Adipocyte (in vitro differentiated cells): ENCODE measurements at places on chromosomes 3 and 15.

- DNase-seq, result no peak
Measured at GRCh38 chr3:66483006-66483405, 17.8 kb downstream of the LRIG1 start.

- no peak for DNase-seq
Measured at GRCh38 chr3:167615030-167615429, 38.7 kb downstream of the WDR49 start.

DNA sequence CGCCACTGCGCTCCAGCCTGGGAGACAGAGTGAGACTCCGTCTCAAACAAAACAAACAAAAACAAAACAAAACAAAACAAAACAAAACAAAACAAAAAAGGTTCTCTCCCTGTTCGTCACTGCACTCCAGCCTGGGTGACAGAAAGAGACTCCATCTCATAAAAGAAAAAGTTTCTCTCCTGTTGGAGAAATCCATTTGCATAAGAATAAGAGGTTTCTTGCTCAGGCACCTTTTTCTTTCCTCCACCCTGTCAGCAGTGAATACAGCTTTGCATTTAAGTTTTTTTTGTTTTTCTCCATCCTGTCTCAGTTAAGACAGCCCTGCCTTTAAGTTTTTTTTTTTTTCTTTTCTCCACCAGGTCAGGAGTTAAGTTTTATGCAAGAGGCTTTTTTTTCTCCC is 109.5 kb downstream of the DPH6 start:
- no peak for DNase-seq

DNA sequence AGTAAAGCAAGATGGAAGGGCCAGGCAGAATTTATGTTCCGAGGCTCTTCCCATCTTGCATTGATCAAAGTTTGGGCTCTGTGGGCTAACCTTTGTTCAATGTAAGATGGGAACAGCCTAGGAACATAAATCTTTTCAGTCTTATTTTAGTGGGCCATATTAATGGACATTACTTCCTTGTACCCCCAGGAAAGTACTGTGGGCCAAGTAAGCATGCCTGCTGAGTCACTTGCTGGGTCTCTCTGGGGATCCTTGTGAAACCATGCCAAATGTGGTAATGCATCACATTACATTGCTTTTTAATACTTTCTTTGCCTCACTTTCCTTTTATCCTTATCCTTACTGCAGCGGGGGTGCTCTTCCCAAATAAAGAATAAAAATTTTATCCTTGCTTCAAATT is 349.5 kb upstream of the POU1F1 start:
- DNase-seq, result no peak

GRCh38 chr3:126349071-126349470 is 8.1 kb downstream of the KLF15 start:
- no peak for DNase-seq

GRCh38 chr3:141426404-141427034 is 58.2 kb downstream of the ZBTB38 start:
- peak; percentile 64 for DNase-seq

DNA sequence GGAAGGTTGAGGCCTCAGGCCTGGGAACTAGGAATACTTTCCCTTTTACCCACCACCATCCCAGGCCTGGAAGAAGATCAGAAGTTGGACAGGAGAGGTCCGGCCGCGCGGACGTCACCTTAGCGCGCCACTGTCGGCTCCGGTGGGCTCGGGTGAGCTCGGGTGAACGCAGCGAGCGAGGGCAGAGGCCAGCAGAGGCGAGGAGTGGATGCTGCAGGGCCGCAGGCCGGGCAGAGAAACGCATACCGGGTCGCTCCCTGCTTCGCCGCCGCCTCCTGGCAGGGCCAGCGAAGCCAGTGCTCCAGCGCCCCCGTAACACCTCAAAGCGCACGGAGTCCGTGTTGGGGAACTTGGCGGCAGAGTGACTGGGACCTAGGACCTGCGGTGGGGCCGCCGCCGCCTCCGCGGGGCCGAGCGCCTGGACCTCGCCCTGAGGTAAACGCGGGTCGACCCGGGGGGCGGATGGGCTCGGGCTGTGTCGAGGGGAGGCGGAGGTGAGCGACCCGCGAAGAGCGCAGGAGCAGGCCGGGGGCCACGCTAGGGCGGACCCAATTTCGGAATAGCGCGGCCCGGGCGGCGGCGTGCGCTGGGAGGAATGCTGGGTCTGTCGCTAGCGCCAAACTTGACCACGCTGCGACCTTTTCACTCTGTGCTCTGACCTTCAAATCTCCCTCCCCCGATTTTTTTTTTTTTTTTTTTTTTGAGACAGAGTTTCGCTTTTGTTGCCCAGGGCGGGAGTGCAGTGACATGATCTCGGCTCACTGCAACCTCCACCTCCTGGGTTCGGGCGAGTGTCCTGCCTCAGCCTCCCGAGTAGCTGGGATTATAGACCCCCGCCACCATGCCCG is 1.6 kb downstream of the CYP11A1 start:
- peak; percentile 67 for DNase-seq

DNA sequence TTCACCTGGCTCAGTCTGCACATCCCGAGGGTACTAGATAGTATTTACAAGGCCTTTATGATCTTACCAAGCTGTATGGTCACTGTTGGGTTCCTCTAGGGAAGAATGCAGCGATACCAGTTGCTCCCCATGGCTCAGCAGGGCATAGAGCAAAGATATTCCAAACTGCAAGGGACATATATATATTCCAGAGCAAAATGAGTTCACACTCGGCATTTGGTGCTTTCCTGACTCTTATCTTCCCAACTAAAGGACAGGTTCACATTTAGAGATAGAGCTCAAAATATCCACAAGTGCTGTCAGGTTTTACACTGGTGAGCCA is 3.5 kb upstream of the SPG11 start:
- no peak for DNase-seq

DNA sequence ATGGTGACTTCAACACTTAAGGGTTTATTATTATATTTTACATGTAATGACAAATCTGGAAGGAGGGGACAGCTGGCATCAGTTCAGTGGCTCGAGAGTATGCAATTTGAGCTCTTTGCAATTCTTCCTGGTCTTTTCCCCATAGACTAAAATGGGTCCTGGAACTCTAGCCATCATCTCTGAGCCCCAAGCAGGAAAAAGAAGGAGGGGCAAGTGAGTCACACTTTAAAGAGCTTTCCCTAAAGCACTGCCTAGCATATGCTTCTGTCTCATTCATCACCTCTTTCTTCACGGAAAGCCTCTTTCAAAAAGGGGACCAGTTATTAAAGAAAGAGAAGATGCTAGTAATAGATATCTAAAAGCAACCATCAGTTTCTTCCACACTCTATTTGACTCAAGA is 466.3 kb downstream of the ZIC1 start:
- DNase-seq, result no peak

- no peak for DNase-seq
Measured at GRCh38 chr3:72032441-72033135, 247.6 kb upstream of the PROK2 start.

DNA sequence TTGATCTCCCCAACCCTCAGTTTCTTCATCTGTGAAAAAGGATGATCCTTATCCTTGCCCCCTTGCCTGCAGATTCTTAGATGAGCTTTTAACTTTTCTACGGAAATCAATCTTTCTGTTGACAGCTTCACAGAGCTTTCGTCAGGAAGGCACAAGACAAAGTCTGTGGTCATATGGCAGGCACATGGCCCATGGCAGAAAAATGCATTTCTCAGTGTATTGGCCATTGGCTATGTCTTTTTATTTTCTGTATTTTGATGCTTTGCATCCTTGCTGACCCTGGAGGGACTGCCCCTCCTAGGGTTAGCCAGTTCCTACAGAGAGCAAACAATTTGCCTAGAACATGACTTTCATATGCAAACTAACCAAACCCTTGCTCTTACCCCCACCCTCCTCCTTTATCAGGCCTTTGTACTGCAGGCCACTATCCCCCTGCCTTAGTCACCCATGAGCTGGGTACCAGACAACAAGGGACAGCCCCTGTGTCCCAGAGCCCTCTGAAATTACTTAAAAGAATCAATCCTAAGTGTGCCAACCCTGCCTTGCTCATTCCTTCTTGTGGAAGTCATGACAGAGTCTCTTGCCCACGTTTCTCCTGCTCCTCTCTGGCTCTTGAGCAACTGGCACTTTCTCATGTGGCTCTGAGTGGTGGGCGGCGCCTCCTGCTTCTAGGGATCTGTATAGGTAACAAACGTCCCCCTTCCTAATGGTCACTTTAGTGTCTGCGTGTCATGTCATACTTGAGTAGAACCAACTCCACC is 24.1 kb upstream of the NOX5 start:
- DNase-seq, result no peak

- no peak for DNase-seq
Measured at GRCh38 chr3:184647405-184647936, 64.4 kb downstream of the MAGEF1 start.

GRCh38 chr3:134824791-134825190 is 29.7 kb downstream of the EPHB1 start:
- DNase-seq, result no peak

GRCh38 chr15:75455982-75456531 is 4.6 kb upstream of the SIN3A start:
- peak; percentile 70 for DNase-seq

DNA sequence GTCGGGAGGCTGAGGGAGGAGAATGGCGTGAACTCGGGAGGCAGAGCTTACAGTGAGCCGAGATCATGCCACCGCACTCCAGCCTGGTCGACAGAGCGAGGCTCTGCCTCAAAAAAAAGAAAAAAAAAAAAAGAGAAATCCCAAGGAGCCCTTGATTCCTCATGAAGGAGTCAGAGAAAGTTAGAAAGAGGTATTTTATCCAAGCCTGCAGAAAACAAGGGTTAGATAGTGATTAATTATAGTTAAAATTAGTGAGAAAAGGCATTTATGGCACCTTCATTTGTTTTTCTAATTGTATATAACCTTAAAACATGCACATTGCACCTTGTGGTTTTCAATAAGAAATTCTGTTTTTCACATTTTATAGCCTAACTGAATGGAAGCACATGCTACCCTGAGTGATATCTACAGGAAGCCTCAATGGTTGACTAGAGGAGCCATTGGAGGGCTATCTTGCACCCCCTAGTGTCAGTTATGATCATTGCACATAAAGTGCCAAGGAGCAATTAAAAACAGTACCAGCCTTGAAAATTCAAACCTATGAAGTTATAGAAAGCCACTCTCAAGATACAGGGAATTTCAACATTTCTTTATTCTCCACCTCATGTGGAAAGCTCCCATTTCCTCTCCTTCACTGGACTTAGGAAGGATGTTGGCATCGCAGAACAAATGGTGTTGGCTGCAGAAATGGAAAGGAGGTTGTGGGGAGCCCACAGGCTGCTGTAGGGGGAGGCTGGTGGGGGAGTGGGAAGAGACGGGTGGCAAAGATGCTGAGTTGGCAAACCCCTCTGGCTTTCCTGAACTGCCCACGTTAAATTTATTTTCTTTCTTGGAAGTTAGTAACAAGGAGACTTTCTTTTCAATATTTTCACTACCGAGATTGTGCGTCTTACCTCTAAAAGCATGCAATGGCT is 48.5 kb downstream of the ITGA11 start:
- peak; percentile 69 for DNase-seq

DNA sequence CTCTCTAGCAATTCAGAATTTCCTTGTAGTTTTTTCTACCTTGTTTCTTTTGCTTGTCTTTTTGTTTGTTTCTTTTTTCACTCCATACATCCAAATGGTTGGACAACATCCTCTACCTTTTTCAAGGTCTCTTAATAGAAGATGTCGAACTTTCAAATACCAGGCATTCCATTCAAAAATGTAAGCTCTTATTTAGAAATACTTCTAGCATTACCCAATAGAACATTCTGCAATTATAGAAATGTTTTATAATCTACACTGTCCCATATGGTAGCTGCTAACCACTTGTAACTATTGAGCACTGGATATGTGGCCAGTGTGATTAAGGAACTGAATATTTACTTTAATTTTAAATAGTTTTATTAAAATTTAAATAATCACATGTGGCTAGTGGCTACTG is 196.2 kb upstream of the MRPL3 start:
- DNase-seq, result peak; percentile 13

DNA sequence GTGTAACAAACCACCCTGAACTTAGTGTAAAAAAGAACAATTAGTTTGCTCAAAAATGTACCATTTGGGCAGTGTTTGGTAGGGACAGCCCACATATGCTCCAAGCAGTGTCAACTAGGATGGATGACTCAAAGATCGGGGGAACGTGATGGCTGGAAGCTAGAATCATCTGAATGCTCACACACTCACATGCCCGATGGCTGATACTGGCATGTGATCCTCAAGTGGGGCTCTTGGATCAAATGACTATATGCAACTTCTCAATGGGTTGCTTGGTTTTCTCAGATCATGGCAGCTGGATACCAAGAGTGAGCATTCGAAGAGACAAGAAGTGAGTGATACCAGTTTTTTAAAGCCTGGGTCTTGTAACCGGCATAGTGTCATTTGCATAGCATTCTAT is 335.9 kb upstream of the KCNMB2 start:
- DNase-seq, result no peak

GRCh38 chr15:100703032-100703578 is 100.7 kb downstream of the ASB7 start:
- DNase-seq, result no peak

- DNase-seq, result peak; percentile 29
Measured at GRCh38 chr3:78724859-78725258, 1042.9 kb downstream of the ROBO1 start.

DNA sequence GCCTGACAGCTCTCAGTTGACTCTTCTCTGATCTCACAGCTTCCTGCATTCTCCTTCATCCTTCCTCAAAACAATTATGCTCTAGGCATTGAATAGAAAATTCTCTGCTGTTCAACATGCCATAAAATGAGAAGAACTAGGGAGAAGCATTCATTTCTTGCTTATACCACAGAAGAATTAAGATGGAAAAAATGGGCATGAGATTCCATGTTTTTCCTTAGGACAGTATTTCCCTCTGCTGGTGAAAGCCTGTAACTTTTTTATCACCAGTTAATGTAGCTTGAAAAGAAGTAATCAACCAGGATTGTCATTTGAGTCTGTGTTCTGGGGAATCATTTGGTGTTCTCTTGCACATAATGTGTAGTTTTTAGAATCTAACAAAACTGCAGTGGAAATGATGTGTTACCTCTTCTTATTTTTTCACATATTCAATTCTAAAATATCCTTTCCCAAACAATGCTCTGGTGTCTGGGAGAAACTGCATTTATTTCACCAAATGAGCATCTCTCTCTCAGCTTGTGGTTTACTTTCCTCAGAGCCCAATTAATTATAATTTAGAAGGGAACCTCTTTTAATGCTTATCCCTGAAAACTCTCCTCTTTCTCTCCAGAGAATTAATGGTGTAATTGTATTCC is 92.8 kb upstream of the DCBLD2 start:
- DNase-seq, result peak; percentile 85

DNA sequence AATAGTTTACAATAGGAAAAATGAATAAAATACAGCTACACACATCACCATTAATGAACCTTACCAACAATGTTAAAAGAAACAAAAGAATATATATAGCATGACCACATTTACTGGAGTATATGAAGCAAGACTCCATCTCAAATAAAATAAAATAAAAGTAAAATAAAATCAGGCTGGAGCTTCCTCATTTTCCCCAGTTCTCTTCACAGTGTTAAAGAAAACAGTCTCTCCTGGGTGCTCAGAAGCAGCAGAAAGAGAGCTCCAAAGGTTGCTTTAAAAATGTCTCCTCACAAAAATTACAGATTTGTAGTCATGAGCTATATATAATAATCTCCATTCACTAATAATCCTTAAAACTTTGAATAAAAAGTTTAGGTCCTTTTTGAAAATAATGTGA is 48.8 kb downstream of the PIK3CB start:
- no peak for DNase-seq

- peak; percentile 41 for DNase-seq
Measured at GRCh38 chr15:67303490-67304363, 49.1 kb downstream of the IQCH start.

GRCh38 chr3:56801662-56802377 is at the start of gene ARHGEF3:
ARHGEF3 (minus strand) TSS chr3:56801949; CDS start chr3:56801798, 151 bp downstream.
- peak; percentile 93 for DNase-seq
